Activated CD4-positive, alpha-beta T cell treated with anti-CD3 and anti-CD28 coated beads, Interleukin-10, Interleukin-2, amounts not matched to agents 100 ng/mL and 50 ng/mL, durations not matched to agents 16 hours and 8 hours (primary cell): ENCODE measurements at places on chromosomes 7 and 10.

- DNase-seq, result no peak
Measured at GRCh38 chr7:34042406-34042805, 137.1 kb downstream of the BMPER start.

DNA sequence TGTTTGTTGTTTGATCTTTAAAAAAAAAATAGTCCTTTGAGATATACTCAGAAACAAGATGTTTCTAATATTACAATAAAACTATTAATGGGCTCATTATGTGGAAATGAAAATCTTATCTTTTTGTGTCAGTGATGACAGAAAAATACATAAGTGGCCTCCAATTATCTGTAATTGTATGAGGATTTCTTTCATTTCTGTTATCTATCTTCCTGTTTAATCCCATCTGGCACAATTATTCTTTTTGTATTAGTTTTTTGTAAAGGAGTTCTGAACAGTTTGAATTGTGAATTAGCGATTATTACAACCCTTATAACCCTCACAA is 270.8 kb downstream of the BBS9 start:
- DNase-seq, result no peak

DNA sequence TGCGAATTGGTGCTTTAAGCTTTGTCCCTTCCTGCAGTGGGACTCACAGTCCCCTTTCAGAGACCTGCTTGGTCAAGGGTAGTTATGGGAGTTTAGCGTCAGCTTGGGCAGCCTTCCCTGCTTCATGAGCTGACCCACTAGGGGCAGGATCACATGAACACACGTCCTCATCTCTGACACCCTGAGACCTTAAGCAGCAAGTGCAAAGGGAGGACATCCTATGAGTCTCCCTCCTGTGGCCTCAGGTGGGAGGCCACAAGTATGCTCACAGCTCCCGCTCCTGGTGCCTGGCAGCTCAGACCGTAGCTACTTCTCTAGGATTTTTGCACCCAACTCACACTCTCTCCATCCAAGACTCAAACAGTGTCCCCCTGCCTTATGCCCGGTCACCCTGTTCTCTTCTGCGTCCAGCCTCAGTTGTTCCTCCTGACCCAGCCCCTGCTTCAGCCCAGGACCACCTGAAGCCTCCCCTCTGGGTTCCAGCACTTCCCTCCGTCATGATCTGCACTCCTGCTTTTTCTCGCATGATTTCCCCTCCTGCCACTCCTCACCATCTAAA is 136.6 kb upstream of the FAM20C start:
- DNase-seq, result no peak

DNA sequence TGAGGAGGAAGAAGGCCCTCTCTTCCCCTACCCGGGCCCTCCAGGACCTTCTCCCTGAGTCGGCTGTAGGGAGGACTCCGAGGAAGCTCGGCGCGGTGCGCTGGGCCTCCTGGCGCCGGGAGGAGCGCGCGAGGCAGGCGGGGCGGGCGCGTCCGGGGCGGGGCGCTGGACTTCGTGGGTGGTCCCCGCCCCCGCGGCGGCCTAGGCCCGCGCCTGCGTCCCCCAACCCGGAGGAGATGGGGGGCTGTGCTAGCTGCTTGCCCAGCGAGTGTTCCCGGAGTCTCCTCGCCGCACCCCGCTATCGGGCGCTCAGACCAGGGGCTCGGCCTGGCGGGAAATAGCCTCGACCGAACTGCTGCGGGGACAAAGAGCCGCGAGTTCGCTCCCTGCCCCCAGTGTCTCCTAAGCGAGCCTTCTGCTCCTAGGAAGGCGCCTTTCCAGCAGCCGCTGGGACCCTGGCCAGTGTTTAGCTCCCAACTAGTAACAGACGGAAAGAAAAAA is 19.2 kb upstream of the SMO start:
- DNase-seq, result peak; percentile 41

DNA sequence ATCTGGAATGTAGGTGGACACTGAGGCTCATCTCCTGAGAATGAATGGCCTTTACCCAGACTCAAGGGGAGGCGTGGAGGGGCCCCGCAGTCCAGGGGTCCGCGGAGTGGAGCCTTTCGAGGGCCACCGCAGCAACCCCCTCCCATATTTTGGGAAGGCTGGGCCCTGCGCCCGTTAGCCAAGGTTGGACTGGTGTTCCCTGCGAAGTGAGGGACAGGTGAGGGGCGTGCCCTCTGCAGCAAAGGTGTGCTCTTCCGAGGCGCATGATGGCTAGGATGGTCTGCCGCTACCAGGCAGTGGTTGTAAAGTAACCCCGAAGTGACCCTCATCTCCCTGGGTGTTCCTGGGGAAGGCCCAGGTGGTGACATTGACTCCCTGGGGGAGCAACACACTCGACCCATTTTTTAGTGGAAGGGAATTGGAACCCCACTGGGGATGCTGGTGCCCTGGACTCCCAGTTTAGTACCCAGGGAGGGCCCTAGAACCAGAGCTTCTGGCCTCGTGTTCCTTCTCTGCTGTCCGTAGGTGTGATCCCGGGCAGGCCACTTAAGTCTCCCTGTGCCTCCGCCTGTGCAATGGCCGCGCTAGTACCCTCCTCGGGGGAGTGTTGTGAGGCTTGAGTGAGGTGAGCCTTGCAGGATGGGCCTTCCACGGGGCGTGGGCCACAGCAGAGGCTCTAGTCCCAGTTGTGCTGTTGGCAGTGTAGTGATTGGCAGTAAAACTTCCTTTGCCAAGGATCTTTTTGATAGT is 779 bp downstream of the FAM241B start:
- DNase-seq, result no peak

DNA sequence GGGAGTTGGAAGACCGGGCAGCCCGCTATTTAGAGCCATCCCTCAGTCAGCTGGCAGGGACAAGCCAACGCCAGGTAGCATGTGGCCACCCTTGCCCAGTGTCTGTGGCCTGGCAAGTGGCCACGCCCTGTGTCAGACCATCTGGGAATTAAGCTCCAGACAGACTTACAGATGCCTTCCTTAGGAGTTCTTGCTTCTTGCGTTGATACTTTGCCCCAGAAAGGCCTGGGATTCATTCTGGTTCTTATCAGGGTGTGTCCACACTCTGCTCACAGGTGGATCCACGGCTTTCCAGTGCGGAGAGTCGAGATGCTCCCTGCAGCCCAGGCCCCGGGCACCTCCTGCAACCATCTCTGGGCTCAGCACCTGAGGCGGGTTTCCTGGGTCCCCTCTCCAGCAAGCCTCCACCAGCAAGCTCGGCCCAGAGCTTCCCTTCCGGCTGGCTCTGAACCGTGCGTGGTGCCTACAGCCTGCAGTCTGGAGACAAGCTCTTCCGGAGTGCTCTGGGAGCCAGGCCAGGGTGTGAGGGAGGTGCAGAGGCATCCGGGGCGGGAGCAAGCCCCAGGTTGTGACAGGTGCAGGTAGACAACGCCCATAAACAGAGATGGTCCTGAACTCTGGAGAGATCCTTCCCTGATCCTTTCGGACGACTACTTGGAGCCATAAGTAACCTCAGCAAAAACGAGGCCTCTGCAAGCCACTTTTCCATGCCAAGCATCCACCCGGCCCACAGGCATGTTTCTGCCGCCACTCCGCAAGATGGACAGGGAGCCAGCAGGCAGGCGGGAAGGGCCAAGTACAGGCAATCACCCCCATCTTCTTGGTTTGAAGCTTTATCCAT is 32.3 kb upstream of the PPIF start:
- DNase-seq, result no peak

GRCh38 chr7:99252166-99252895 is 20.3 kb upstream of the MYH16 start:
- no peak for DNase-seq

GRCh38 chr10:78540355-78541076 is 506.9 kb downstream of the RPS24 start:
- no peak for DNase-seq

- no peak for DNase-seq
Measured at GRCh38 chr10:48904861-48905260, 34.8 kb downstream of the LRRC18 start.

DNA sequence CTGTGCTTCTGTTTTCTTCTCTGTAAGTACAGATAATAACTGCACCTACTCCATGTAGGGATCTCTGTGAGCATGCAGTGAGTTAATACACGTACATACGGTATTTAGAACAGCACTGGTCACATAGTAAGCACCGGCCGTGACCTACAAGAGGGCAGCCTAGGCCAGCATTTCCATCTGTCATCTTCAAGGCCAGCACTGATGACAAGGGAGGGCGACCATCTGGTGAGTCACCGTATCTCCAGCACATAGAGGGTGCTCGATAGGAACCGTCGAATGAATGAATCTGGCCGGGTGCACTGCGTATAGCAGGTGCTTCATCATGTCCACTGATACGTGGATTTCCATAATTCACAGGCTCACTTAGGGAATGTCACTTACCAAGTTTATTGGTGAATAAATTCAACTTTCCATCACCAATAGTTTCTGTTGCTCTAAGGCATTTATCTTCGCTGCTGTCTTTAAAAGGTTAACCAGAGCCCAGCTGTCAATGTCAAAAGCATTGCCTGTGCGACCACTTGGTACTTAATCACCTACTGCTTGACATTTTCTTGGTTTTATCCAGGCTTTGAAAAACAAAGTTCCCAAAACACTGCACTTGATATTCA is 8.3 kb downstream of the NOD1 start:
- no peak for DNase-seq

DNA sequence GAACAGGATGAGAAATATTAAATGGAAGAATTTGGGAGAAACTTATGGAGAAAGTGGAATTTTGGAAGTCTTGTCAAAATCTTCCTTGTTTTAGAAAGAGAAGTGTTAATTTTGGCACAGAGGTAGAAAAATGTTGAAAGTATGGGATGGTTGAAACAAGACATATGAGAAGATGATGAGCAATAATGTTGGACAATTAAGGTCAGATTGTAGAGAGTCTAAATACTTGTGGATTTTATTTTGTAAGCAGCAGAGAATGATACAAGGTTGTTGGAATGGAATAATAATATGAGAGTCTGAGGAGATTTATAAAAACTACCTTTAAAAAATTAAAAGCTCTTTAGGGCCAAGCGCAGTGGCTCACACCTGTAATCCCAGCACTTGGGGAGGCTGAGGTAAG is 34.6 kb downstream of the PHTF2 start:
- DNase-seq, result no peak

- DNase-seq, result no peak
Measured at GRCh38 chr7:55573234-55573900, 1.1 kb upstream of the VOPP1 start.

- DNase-seq, result no peak
Measured at GRCh38 chr7:7014827-7015595, 167.3 kb upstream of the C1GALT1 start.

DNA sequence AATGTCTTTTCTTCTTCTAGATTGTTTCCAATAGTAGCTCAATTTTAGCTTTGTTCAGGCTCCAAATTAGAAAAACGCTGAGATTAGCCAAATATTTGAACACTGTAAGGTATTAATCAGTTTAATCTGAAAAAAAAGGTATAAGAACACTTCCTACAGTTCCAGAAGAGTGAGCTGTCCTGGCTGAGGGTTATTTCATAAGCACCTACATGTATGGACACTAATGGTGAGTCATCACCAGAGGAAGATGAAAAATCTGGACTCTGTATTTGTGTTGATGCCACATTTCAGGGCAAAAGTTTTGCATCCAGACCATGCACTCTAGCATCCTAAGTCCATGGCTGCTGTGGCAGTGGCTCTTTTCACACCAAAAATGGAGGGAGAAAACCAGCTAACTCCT is 189.5 kb downstream of the ANKRD30A start:
- DNase-seq, result no peak

DNA sequence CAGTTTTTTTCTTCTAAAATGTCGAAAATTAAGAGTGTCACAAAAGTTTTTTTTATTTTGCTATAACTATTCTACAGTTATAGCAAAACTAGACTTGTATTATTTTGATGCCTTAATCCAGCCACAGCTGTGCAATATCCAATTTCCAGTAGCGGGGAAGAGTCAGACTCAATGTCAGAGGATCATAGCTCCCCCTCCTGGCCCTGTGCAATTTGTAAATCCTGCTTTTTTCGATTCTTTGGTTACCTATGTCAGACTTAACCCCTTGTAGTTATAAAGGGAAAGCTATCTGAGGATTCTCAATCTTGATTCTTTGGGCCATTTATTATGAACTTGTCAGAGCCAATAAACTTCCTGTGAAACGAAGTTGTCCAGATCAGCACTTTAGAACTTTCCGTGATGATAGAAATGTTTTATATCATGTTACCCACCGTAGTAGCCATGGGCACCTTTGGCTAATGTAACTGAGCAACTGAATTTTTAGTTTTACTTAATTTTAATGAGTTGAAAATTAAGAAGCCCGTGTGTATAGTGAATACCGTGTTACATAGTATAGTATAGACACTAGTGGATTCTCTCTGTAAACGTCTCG is 87.7 kb upstream of the PRKCQ start:
- peak; percentile 65 for DNase-seq

- DNase-seq, result no peak
Measured at GRCh38 chr7:37149051-37149772, 299.5 kb downstream of the ELMO1 start.

DNA sequence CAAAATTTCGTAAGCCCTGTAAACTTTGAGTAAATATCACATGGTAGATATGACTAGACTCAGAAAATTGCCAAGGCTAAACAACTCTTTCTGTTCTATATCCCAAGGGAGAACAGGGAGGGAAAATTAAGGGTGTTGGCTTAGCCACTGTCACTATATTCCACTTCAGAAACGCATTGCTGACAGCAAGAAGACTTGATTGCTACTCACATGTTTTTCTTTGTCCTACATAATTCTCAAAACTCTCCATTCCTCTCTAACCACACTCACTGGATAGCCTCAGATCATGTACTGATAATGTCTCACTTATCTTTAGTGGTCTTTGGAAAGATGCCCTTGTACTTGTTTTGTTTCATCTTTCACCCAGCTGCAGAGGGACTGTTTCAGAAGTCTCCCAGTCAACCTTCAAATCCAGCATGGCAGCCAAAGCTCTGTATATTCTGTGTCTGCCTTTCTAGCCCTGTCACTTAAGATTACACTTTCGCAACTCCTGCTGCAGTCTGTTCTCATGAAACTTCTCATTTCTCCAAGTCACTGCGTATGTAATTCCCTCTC is 582.4 kb upstream of the FZD8 start:
- DNase-seq, result no peak

DNA sequence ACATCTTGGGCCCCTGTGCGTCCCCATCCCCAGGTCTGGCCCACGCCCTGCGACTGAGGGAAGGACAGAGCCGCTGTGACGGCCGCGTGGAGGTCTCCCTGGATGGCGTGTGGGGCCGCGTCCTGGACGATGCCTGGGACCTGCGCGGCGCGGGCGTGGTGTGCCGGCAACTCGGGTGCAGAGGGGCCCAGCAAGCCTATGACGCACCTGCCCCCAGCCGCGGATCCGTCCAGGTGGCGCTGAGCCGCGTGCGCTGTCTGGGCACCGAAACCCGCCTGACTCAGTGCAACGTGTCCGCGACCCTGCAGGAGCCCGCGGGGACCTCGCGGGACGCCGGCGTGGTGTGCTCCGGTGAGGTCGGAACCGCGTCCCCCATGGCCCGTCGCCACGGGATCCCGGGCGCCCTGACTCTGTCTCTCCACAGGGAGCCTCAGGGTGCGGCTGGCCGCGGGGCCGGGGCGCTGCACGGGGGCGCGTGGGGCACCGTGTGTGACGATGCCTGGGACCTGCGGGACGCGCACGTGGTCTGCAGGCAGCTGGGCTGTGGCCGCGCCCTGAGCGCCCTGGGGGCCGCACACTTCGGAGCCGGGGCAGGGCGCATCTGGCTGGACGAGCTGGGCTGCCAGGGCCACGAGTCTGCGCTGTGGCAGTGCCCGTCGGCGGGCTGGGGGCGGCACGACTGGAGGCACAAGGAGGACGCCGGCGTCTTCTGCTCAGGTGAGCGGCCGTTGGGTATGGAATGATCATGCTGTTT is 5.9 kb downstream of the SCART1 start:
- no peak for DNase-seq

- no peak for DNase-seq
Measured at GRCh38 chr7:31788445-31788844, 101.4 kb downstream of the PPP1R17 start.
